ENCODE measurements at places on chromosomes 2 and 18. TPM values are rescaled to one million over a fixed set of nuclear protein-coding genes. Genes with fewer than 3 reads are reported as not detected.
A peak's percentile ranks its signal among the peaks of the same experiment; 100 is the strongest.

GNLY gene
- not detected for total RNA-seq

- DNase-seq, result no peak
These were observed 99.5 kb downstream of the USP40 start for GRCh38 chr2:233466991-233467603.

DNA sequence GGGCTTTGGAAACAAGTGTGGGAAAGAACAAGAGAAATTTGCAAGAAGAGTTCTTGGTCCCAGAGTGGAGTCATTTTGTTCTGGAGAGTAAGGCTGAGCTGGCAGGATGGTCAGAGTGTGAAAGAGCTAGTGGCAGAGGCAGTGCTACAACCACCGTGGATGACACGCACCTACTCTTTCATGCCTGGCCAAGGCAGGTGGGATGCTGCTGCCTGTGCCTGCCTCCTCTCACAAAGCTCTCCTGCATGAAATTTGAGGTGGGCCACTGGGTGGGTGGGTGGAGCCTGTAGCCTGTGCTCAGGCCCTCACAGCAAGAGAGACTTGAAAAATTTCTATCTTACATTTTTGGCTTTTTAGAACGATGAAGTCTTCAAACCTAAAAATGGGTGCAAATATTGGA lies 9.4 kb upstream of the INO80C start:
- no peak for DNase-seq

DNA sequence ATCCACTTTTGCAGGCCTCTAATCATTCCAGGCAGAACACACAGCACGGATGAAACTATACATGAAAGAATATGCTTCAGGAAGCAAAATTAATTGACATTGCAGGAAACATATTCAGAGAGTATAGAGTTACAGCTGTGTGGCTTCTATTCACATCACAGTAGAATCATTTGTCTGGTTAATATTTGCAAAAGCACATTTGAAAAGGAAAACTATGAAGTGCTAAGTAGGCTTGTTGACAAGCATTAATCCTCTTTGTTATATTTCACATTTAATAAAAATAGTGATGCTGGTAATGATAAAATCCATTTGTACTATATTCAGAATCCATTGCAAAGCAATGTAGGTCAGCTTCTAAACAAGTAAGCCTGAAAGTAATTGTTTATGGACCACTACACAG lies 32.2 kb upstream of the PIK3C3 start:
- DNase-seq, result no peak

GRCh38 chr2:18830962-18831361 lies 241.6 kb upstream of the NT5C1B start:
- DNase-seq, result no peak

- peak; percentile 88 for DNase-seq
These were observed 139.9 kb downstream of the THADA start for GRCh38 chr2:43455731-43456642.

Data from endothelial cell of umbilical vein (primary cell).